Caco-2 (cell line): ENCODE measurements at places on chromosomes 12 and 14. TPM values are rescaled to one million over a fixed set of nuclear protein-coding genes. Genes with fewer than 3 reads are reported as not detected.
A peak's percentile ranks its signal among the peaks of the same experiment; 100 is the strongest.

- H3K4me3 ChIP-seq: no peak overlapping the region
- no peaks in the 10 kb centered on the region for H3K4me1 ChIP-seq
- no peaks in the 10 kb centered on the region for H3K36me3 ChIP-seq
Measured at GRCh38 chr12:125676366-125676765, 611.1 kb downstream of the AACS start.

Gene RNASE3
- total RNA-seq: not detected in 2 replicates

Gene PLBD2
- 41.1 and 43.1 TPM in 2 replicates for total RNA-seq

DNA sequence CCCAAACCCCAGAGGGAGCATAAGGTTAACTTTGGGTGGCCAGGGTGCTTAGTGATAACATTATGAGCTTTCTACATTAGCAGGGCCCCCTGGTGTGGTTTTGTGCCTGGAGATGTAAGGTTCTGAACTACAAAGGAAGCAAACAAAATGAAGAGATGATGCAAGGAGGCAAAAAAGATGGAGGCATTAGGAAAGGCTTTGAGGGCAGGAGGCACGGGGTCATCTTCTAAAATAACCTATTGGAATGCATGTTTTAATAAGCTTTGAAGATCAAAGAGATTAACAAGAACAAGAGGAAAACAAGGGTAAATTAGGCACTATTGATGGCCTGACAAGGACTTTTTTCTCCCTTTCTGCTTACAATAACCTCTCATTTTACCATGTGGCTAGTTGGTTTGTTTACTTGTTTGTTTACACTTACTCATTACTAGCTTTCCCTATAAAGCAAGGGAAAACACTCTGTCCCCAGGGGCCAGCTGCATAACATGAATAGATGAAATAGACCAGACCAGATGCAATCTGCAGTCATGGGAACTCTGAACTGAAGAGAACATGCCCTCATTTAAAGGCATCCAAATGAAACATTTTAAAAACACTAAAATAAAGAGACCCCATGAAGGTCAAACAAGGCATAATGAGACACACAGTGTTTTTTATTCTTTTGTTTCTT, 390.3 kb downstream of the DIO2 start:
- H3K27me3 ChIP-seq: no peaks in the 10 kb centered on the region
- no peaks in the 10 kb centered on the region for H3K36me3 ChIP-seq
- H3K4me1 ChIP-seq: no peaks in the 10 kb centered on the region
- H3K4me3 ChIP-seq: no peak overlapping the region

Gene RDH16
- total RNA-seq: 0.39 and 0.53 TPM in 2 replicates

DNA sequence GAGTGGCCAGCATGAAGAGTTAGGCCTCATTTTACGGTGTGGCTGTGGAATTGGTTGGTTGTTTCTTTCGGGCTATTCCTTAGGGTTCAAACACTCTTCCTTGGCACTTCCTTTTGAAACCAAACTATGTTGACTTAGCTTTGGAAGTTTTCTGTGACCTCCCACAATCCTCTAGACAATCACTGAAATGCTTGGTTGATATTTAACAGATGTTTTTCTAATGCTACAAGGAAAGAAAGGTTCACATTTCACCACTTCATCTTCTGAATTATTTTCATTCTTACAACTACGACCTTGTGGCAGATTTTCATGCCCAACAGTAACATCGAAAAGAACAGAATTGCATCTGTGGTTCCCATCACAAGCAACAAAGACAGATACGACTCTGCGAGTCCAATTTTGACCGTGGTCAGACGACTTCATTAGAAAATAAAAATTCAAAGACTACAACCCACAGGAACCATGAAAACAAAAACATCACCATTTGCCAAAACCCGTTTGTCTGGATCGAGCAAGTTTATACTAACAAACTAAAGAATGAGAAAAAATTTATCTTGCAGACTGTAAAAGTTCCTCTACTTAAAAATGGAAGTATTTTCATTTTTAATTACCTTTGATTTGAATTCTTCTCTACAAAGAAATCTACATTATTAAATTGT, 16.9 kb downstream of the PRKAB1 start:
- no peak for DNase-seq
- no peaks in the 10 kb centered on the region for H3K27me3 ChIP-seq
- H3K4me1 ChIP-seq: peaks cover 25% of the 10 kb centered on the region
- no peaks in the 10 kb centered on the region for H3K36me3 ChIP-seq
- H3K27ac ChIP-seq: no peak overlapping the region
- H3K4me3 ChIP-seq: no peak overlapping the region

Gene ETFBKMT
- 1.6 and 2.1 TPM in 2 replicates for total RNA-seq

Gene FSCB
- total RNA-seq: not detected in 2 replicates

GRCh38 chr14:62253911-62254310, 491.7 kb downstream of the SNAPC1 start:
- H3K27me3 ChIP-seq: no peaks in the 10 kb centered on the region; the same call in 1 of the 2 replicates
- no peaks in the 10 kb centered on the region for H3K36me3 ChIP-seq
- no peak overlapping the region for H3K4me3 ChIP-seq
- no peak for DNase-seq
- H3K4me1 ChIP-seq: no peaks in the 10 kb centered on the region

Gene ADCY6
- 89.8 and 92.9 TPM in 2 replicates for total RNA-seq

Gene GYS2
- total RNA-seq: 0.66 and 1.3 TPM in 2 replicates

- H3K27ac ChIP-seq: no peak overlapping the region
- H3K36me3 ChIP-seq: no peaks in the 10 kb centered on the region; the same call in 1 of the 2 replicates
- no peak overlapping the region for H3K4me3 ChIP-seq
Measured at GRCh38 chr12:132520421-132521199, 30.7 kb downstream of the FBRSL1 start.

- H3K4me1 ChIP-seq: no peaks in the 10 kb centered on the region
- no peak for DNase-seq
- no peak overlapping the region for H3K27ac ChIP-seq
Measured at GRCh38 chr14:64954491-64955240, 12.1 kb upstream of the GPX2 start.

GRCh38 chr14:70525691-70526090, 9.1 kb downstream of the ADAM20 start:
- no peaks in the 10 kb centered on the region for H3K27me3 ChIP-seq
- H3K36me3 ChIP-seq: no peaks in the 10 kb centered on the region
- no peak overlapping the region for H3K27ac ChIP-seq
- no peaks in the 10 kb centered on the region for H3K4me1 ChIP-seq
- DNase-seq: no peak

- H3K27me3 ChIP-seq: no peaks in the 10 kb centered on the region
- peaks cover 24% of the 10 kb centered on the region for H3K4me1 ChIP-seq
- H3K36me3 ChIP-seq: no peaks in the 10 kb centered on the region
- no peak for DNase-seq
Measured at GRCh38 chr14:49593016-49593415, 5.7 kb upstream of the LRR1 start.

DNA sequence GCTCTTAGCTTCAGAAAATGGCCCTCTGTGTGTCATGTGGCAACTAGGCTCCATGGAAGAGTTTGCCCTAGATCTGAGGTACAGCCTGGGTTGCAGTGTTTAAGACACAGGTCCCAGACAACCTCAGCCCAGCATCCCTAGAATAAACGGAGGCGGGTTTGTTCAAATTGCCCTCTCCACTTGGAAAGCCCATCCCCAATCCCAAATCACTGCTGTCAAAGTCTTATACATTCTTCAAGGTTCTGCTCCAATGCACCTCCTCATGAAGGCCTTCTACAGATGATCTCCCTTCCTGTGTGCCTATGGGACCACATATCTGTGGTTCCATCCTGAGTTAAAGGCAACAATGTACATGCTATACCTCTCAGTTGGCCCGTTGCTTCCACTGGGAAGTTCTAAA, 289.8 kb downstream of the DPF3 start:
- DNase-seq: no peak
- H3K4me3 ChIP-seq: no peak overlapping the region
- H3K36me3 ChIP-seq: no peaks in the 10 kb centered on the region
- H3K27ac ChIP-seq: no peak overlapping the region
- no peaks in the 10 kb centered on the region for H3K4me1 ChIP-seq

DNA sequence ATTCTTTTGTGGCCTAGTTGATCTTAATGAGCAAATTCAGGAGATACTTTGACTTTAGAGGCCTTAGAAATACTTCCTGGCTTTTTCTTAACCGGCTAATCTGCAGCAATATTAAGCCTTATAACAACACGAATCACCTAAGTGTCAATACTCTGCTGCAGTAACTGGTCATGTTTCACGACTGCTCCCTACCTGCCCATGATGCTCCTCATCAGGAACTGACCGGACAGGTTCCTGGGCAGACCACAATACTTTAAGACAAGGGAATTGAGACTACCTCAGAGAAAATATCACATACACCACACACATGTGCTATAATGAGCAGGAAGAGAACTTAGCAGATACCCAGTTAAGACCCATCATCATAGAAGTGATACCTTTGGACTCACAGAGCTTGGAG, 211.9 kb upstream of the BMP4 start:
- H3K4me1 ChIP-seq: peaks cover 5% of the 10 kb centered on the region; the same call in 1 of the 2 replicates
- no peak overlapping the region for H3K27ac ChIP-seq
- no peaks in the 10 kb centered on the region for H3K27me3 ChIP-seq
- H3K4me3 ChIP-seq: no peak overlapping the region

- H3K4me1 ChIP-seq: no peaks in the 10 kb centered on the region
- no peaks in the 10 kb centered on the region for H3K27me3 ChIP-seq
- H3K36me3 ChIP-seq: no peaks in the 10 kb centered on the region
- no peak overlapping the region for H3K4me3 ChIP-seq
- DNase-seq: no peak
Measured at GRCh38 chr14:102389246-102389645, 26.5 kb downstream of the TECPR2 start.

Gene SERPINA10
- total RNA-seq: 5.6 and 7.3 TPM in 2 replicates

GRCh38 chr14:83712418-83713129, 1817.4 kb upstream of the FLRT2 start:
- H3K4me1 ChIP-seq: no peaks in the 10 kb centered on the region
- no peaks in the 10 kb centered on the region for H3K36me3 ChIP-seq
- DNase-seq: no peak
- no peak overlapping the region for H3K4me3 ChIP-seq
- no peak overlapping the region for H3K27ac ChIP-seq

DNA sequence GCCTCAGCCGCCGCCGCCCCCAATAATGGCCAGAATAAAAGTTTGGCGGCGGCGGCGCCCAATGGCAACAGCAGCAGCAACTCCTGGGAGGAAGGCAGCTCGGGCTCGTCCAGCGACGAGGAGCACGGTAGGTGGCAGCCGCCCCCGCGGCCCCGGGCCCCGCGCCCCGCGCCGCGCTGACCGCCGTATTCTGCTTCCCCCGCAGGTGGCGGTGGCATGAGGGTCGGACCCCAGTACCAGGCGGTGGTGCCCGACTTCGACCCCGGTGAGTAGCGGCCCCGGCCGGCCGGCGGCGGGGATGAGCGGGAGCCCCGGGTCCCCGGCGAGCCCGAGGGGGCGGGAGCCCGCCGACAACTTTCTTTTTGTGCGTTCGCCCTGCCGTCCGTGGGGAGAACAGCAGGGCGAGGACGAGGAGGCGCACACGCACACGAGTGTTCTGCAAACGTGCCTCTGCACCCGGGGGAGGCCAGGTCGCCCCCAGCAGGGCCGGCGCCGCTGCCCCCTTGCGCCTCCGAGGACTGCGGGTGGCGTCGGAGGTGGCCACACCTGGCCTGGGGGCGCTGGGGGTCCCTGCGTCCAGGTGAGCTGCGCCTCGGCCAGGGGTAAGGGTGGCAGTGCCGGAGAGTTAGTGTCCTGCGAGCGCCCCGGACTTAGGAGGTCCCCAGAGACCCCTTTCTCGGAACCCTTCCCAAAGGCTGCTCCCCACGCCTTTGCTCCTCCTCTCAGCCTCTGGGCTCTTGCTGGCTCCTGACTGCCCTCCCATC, 794 bp downstream of the RCOR1 start:
- H3K27ac ChIP-seq: peak overlapping the region; percentile 28
- DNase-seq: peak; percentile 50
- no peaks in the 10 kb centered on the region for H3K27me3 ChIP-seq
- no peaks in the 10 kb centered on the region for H3K36me3 ChIP-seq
- H3K4me3 ChIP-seq: peak overlapping the region; percentile 99
- H3K4me1 ChIP-seq: peaks cover 29% of the 10 kb centered on the region

DNA sequence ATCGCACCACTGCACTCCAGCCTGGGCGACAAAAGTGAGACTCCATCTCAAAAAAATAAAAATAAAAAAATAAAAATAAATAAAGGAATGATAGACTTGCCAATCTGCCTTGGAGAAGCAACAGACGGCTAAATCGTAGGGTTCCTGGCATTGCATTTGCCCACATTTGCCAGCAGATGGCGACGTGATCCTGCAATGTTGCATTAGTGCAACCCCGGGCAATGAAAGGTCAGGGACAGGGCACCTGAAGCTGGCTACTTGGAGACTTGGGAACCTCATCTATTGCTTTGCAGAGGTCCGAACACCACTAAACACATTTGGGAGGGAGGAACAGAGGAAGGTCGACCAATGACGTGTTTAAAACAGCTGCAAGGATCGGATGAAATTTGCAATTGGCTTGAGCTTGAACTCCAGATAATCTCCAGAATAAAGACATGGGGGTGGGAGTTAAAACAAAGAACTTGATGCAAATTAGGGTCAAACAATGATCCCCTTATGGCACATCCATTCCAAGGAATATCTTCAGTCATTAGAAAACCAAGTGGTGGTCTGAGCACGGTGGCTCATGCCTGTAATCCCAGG, 34.6 kb downstream of the SPRING1 start:
- H3K27me3 ChIP-seq: no peaks in the 10 kb centered on the region
- no peak overlapping the region for H3K4me3 ChIP-seq
- DNase-seq: peak; percentile 80
- no peaks in the 10 kb centered on the region for H3K36me3 ChIP-seq
- H3K27ac ChIP-seq: no peak overlapping the region

DNA sequence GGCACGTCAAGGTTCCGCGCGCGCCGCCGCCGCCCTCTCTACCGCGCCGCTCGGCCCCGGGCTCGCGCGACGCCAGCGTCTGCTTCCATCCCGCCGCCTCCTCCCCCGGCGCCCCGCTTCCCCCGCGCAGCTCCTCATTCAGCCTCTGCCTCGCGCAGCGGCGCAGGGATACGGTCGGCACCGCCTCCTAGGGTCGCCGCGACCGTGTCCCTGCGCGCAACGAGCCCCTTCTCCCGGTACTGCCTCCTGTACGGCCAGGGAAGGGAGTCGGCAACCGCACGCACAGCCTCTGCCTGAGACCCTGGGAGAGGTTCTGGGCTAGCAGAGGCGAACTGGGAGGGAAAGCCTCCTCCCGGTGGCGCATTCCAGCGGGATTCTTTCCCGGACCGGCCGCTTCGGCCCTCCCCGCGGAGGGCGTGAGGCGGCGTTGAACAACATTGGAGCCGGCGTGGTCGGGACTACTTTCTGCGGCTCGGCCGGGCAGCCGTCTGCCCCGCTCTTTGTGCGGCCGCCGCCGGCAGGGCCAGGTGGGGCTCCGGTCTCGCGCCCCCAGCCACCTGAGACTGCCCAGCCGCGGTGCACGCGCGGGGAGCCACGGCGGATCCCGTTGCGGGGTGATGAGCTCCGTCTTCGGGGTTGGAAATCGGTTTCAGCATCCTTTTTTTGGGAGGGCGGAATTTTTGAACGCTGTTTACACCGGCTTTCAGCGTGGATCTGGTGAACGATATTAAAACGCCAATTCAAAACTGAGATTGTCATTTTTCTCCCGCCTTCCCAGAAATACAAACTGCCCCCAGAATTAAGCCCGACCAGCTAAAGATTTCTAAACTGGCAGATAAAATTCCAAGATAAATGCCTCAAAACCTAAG, at the start of gene LRP6:
TSS of gene LRP6 (minus strand) at position 172 of the 869 bp plus-strand sequence. CDS start 309 bp downstream, outside the sequence.
- peaks cover 12% of the 10 kb centered on the region; the same call in 1 of the 2 replicates for H3K4me1 ChIP-seq
- peak within 1 kb of the TSS; percentile 100 for H3K4me3 ChIP-seq
- H3K36me3 ChIP-seq: no peaks in the 10 kb centered on the region
- no peaks in the 10 kb centered on the region for H3K27me3 ChIP-seq
- H3K27ac ChIP-seq: peak within 1 kb of the TSS; percentile 99

Gene DPPA3
- total RNA-seq: 31.8 and 40.0 TPM in 2 replicates

Gene LALBA
- not detected in 2 replicates for total RNA-seq

Gene TTC6
- 19.4 and 25.1 TPM in 2 replicates for total RNA-seq

- no peak overlapping the region for H3K4me3 ChIP-seq
- no peak for DNase-seq
- no peaks in the 10 kb centered on the region for H3K27me3 ChIP-seq
- no peak overlapping the region for H3K27ac ChIP-seq
- no peaks in the 10 kb centered on the region for H3K36me3 ChIP-seq
- H3K4me1 ChIP-seq: no peaks in the 10 kb centered on the region
Measured at GRCh38 chr14:99769123-99769522, 24.1 kb upstream of the EML1 start.
